Thyroid gland (tissue), 4 donors: ENCODE measurements at places on chromosomes 3 and 15. TPM values are rescaled to one million over a fixed set of nuclear protein-coding genes. Genes with fewer than 3 reads are reported as not detected.
A peak's percentile ranks its signal among the peaks of the same experiment; 100 is the strongest.

DNA sequence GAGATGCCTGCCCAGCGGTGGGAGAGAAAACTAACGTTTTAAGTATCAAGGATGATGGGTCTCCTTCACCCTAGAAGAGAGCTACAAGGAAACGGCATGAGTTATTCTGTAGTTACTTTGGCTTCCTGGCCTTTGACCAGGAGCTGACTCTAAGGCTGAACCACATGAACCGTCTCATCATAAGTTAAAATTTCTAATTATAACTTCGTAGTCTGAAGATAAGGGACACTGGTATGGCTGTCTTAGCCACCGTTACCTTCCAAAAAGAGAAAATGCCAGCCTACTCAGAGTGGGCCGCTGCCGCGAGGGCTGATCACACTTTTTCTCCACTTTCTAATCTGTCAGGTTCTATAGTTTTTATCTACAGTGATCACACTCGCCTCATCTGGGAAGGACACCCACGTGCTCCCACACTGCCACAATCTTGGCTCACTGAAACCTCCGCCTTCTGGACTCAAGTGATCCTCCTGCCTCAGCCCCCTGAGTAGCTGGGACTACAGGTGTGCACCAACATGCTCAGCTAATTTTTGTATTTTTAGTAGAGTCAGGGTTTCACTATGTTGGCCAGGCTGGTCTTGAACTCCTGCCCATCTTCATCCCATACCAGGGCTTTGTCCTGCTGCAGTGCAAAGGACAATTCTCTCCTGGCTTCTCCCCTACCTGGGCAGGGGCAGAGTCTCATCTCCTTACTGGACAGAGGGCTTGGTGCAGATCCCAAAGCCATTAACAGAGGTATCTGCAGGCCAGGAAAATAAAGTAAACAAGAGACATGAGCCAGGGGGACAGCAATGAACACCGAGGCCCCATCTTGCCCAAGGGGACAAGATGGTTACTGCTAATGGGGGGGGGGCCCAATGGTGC, 73.4 kb downstream of the RFTN1 start:
- H3K27ac ChIP-seq = peak overlapping the region; percentile 70
- H3K4me1 ChIP-seq = peaks cover 39% of the 10 kb centered on the region
- DNase-seq = no peak

DNA sequence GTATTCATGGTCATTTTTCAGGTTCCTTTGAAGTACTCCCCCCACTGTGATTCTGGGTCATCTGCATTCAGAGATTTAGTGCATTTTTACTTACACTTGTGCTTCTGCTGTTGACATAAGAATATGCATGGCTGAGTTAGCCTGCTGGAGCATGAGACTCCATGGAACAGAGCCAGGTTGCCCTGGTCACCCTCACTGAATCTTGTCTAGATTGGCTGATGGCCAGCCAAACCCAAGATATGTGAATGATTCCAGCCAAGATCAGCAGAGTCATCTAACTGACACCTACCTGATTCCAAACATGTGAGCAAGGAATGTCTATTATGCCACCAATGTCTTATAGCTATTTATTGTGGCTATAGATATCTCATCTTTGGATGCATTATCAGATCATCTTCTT, 25.1 kb downstream of the DTWD1 start:
- H3K27me3 ChIP-seq = no peaks in the 10 kb centered on the region
- DNase-seq = peak; percentile 96
- no peaks in the 10 kb centered on the region for H3K36me3 ChIP-seq
- H3K4me3 ChIP-seq = no peak overlapping the region
- peaks cover 34% of the 10 kb centered on the region for H3K4me1 ChIP-seq

- H3K36me3 ChIP-seq = no peaks in the 10 kb centered on the region
- H3K4me3 ChIP-seq = no peak overlapping the region
- no peak overlapping the region for H3K27ac ChIP-seq
Observed at GRCh38 chr15:70486451-70487386, 276.6 kb downstream of the UACA start.

GRCh38 chr15:92383519-92384324, 10.0 kb upstream of the ST8SIA2 start:
- no peak overlapping the region for H3K4me3 ChIP-seq
- no peaks in the 10 kb centered on the region for H3K27me3 ChIP-seq
- H3K4me1 ChIP-seq = no peaks in the 10 kb centered on the region
- H3K27ac ChIP-seq = no peak overlapping the region

DNA sequence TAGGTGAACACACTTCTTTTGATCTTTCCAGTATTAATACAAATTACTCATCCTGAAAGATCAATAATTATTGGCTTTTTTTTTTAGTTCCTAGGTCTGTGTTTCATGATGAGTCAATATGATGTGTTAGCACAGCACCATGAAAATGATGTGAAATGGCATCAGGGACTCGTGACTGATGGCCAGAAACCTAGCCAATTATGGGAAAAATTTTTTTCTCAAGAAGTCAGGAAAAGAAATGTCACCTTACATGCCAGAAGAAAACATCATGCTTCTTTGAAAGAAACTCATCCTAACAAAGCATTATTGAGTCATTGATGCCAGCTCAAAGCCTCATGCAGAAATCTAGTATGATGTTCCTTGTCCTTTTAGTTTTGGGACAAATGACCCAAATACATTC, 468.3 kb upstream of the CBLB start:
- no peak for DNase-seq
- no peak overlapping the region for H3K4me3 ChIP-seq
- no peaks in the 10 kb centered on the region for H3K27me3 ChIP-seq

GRCh38 chr3:65425880-65426279, 612.8 kb downstream of the MAGI1 start:
- no peaks in the 10 kb centered on the region for H3K36me3 ChIP-seq
- H3K27ac ChIP-seq = no peak overlapping the region
- H3K4me3 ChIP-seq = no peak overlapping the region
- no peaks in the 10 kb centered on the region for H3K4me1 ChIP-seq
- H3K27me3 ChIP-seq = no peaks in the 10 kb centered on the region

DNA sequence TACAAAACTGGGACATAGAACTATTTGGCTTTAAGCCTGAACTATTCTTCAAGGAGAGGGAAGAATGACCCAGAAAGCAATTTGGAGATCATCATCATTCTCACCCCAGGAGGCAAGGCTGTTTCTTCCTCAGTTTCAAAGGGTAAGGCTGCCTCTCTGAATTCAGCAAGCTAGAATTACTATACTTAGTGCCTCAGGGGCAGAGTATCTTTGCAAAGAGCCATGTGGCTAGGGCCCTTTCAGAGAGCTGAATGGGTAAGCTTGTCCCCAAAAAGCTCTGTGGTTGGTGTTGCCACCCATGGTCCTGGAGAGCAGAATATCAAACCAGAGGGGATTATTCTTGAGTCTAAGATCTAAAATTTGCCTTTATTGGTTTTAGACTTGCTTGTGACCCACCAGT, 720.3 kb upstream of the ARPP21 start:
- H3K4me3 ChIP-seq = no peak overlapping the region
- no peak overlapping the region for H3K27ac ChIP-seq
- no peaks in the 10 kb centered on the region for H3K4me1 ChIP-seq

DNA sequence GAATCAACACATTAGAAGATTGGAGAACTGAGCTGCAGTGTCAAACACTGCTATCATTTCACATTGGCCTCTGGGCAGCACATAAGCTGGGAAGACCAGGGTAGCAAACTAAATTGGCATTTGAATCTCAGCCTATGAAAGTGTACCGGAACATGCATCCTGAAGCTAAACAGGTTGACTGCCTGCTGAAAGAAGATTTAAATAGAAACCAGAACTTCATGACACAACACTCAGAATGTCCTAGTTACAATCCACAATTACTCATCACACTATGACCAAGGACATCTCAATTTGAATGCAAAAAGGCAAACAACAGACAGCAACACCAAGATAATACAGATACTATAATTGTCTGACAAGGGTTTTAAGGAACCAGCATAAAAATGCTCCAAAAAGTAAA, 26.2 kb downstream of the TM2D3 start:
- no peak for DNase-seq
- H3K4me3 ChIP-seq = no peak overlapping the region
- no peaks in the 10 kb centered on the region for H3K36me3 ChIP-seq
- no peaks in the 10 kb centered on the region for H3K27me3 ChIP-seq
- H3K27ac ChIP-seq = no peak overlapping the region
- H3K4me1 ChIP-seq = no peaks in the 10 kb centered on the region

DNA sequence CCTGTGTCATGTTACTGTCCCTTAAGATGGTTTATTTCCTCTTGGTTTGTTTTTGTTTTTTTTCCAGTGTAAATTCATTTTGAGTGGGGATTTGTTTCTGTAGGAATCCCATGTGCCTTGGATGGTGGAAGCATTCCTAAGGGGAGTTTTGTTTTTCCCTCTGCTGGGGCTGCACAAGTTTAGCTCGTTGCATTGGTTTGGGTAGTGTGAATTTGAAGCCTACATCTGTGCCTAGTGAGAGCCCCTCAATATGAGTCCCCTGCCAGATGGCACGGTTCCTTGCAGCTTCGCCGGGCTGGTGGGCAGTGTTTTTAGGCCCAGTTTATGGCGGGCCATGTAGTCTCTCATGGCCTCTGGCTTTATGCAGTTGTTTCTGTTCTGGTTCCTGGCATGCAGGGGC, 17.7 kb downstream of the ARID3B start:
- no peaks in the 10 kb centered on the region for H3K36me3 ChIP-seq
- peaks cover 5% of the 10 kb centered on the region for H3K4me1 ChIP-seq
- H3K27ac ChIP-seq = no peak overlapping the region
- no peak overlapping the region for H3K4me3 ChIP-seq

- DNase-seq = no peak
- H3K4me3 ChIP-seq = no peak overlapping the region
- H3K27me3 ChIP-seq = no peaks in the 10 kb centered on the region
- H3K4me1 ChIP-seq = no peaks in the 10 kb centered on the region
Observed at GRCh38 chr3:55066551-55067047, 138.7 kb upstream of the LRTM1 start.

- no peak for DNase-seq
- H3K4me3 ChIP-seq = no peak overlapping the region
- H3K27me3 ChIP-seq = no peaks in the 10 kb centered on the region
- H3K4me1 ChIP-seq = no peaks in the 10 kb centered on the region
Observed at GRCh38 chr3:123423806-123424205, 25.1 kb downstream of the ADCY5 start.

DNA sequence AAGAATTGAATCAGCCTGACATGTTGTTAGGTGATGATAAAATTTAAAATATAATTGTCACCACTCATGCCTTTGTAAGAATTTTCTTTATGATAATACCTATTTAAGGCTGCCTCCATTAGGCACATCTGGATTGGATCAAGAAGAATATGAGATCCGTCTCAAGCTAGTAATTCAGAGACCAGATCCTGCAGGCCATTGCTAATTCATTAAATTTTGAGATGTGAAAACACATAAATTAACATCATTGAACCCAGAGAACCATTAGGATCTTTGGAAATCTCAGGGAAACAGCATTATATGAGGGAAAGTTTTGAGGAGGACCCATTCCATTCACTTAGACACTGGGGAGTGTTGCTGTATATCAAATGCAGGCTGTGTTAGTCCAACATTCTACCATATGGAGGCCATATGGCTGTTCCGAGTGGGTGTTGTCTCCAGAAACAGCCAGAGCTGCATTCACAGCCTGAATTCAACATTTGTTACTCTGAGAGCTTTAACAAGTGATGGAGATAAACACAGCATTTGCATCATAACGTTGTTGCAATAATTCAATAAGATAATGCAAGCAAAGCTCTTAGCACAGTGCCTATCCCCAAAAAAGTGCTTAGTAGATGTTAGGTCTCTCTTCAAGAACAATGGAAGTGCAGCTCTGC, 67.4 kb downstream of the DTWD1 start:
- DNase-seq = no peak
- no peaks in the 10 kb centered on the region for H3K4me1 ChIP-seq
- no peak overlapping the region for H3K27ac ChIP-seq

- peaks cover 20% of the 10 kb centered on the region for H3K4me1 ChIP-seq
- H3K27me3 ChIP-seq = no peaks in the 10 kb centered on the region
- no peak for DNase-seq
Observed at GRCh38 chr15:50854601-50855490, 53.6 kb upstream of the AP4E1 start.

DNA sequence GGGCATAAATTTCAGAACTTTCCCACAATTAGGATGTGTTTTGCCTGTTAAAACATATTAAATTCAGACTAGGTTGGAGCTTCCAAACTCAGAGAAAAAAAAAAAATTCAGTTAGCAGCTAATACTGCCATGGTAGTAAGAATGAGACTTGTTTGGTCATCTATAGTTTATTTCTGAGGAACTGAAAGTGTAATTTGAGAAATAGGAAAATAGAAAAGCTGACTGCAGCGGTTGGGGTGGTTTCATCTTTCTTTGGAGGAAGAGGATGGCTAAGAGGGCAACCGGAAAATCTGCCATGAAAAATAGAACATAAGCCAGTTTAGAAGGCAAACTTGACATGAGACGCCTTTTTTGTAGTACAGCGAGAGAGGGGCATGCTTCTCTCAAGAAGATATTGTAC, 371.2 kb upstream of the ROBO2 start:
- H3K4me3 ChIP-seq = no peak overlapping the region
- no peak for DNase-seq
- no peak overlapping the region for H3K27ac ChIP-seq
- no peaks in the 10 kb centered on the region for H3K27me3 ChIP-seq

- no peak overlapping the region for H3K27ac ChIP-seq
- H3K36me3 ChIP-seq = no peaks in the 10 kb centered on the region
- no peaks in the 10 kb centered on the region for H3K4me1 ChIP-seq
Observed at GRCh38 chr15:66581972-66582537, 16.3 kb upstream of the LCTL start.

GRCh38 chr3:46372492-46373359, 2.0 kb downstream of the CCR5 start:
- H3K4me1 ChIP-seq = no peaks in the 10 kb centered on the region
- DNase-seq = no peak
- H3K27ac ChIP-seq = no peak overlapping the region
- no peaks in the 10 kb centered on the region for H3K36me3 ChIP-seq
- no peak overlapping the region for H3K4me3 ChIP-seq
- no peaks in the 10 kb centered on the region for H3K27me3 ChIP-seq

DNA sequence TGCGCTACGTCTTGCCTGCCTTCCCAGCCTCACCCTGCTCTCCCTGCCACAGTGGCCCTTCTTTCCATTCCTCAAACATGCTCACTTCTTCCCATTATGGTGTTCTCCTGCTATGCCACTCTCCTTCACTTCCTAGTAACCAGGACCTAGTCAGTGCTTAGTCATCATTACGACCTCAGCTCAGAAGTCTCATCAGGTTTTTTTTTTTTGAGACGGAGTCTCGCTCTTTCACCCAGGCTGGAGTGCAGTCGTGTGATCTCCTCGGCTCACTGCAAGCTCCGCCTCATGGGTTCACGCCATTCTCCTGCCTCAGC, 149.5 kb downstream of the GREM1 start:
- H3K4me1 ChIP-seq = no peaks in the 10 kb centered on the region
- H3K36me3 ChIP-seq = no peaks in the 10 kb centered on the region
- H3K4me3 ChIP-seq = no peak overlapping the region
- H3K27me3 ChIP-seq = no peaks in the 10 kb centered on the region
- DNase-seq = no peak
- no peak overlapping the region for H3K27ac ChIP-seq

GRCh38 chr3:8743021-8743601, 9.5 kb downstream of the CAV3 start:
- H3K27ac ChIP-seq = no peak overlapping the region
- H3K27me3 ChIP-seq = no peaks in the 10 kb centered on the region
- no peaks in the 10 kb centered on the region for H3K4me1 ChIP-seq
- DNase-seq = no peak
- H3K36me3 ChIP-seq = no peaks in the 10 kb centered on the region

The SOX2 gene
- total RNA-seq = not detected

The SLC51B gene
- total RNA-seq = not detected

The FETUB gene
- not detected for total RNA-seq

The CACNA1D gene
- total RNA-seq = 36.9 TPM
